Activated T-helper 1 cell treated with anti-CD3 and anti-CD28 coated beads, Interleukin-2, amount 50 U/mL, for 16 hours (primary cell): ENCODE measurements at places on chromosomes 6 and 20.

DNA sequence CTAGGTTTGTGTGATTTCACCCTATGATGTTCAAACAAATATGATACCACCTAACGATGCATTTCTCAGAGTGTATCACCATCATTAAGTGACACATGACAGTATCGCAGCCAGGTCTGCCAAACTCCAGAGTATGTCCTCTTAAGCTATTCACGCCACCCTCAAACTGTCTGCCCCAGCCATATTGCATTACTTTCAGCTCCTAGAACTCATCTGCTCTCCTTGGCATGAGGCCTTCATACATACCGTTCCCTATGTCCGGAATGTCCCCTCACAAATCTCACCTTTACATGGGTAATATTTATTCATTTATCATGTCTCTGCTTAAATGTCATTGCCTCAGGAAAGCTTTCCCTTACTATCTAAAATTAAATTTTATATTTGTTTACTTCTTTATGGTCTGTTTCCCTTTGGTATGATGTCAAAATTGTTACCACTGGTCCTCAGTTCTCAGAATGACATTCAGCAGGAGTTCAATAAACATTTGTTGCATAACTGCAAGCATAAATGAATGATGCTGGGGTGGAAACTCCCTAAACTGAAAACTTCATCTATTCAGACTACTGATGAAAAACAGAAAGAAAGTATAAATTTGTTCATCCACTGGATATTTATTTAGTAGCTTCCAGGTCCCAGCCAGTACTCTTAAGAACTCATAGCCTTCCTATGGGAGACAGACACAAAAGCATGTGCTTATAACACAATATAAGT is 3.2 kb downstream of the SESN1 start:
- no peak for DNase-seq

- DNase-seq = no peak
Measured at GRCh38 chr20:19996222-19996621, 20.9 kb upstream of the NAA20 start.

DNA sequence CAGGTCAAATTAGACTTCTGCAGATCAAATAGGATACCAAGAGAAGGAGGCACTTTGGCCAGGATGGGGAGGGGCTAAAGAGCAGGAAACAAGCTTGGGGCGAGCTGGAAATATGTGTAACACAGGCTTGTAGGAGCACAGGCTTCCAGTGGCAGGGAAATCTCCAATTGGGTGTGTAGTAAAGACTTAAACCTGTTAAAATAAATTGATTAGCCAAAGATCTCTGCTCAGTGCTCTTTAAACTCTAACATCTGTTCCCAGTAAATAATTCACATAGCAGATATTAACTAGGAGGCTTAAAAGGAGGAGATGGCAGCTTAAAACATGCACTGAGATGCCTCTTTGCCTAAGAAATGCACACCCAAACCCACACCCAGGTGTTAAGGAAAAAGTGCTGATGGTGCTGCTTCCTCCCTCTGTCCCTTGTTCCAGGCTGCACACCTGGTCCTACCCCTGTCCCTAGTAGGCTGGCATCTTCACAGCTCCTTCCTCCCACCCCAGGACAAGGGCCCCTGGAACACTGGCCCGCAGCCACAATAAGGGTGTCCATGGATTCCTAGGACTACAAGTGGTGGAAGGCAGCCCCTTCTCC is 93.5 kb upstream of the MLN start:
- DNase-seq = no peak

- no peak for DNase-seq
Measured at GRCh38 chr20:62860391-62860923, 1.2 kb downstream of the TCFL5 start.

GRCh38 chr6:104573350-104573749 is 286.4 kb downstream of the HACE1 start:
- DNase-seq = no peak

DNA sequence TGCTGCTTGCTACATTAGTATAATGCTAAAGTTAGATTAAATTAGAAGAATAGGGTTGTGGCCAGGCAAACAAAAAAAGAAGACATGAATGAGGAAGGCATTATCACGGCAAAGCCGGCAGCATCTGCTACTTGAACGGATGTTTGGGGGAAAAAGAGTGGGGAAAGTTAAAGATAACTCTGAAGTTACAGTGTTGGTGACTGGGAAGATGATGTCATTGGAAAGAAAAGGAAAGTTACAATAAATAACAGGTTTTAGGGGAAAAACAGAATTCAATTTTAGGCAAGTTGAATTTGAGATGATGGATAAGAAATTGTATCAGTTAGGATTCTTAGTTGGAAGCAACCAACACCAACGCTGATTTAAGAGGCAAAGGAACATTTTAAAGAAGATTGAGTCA is 74.2 kb upstream of the NRN1 start:
- no peak for DNase-seq

- DNase-seq = no peak
Measured at GRCh38 chr6:127115084-127115655, 3.3 kb upstream of the RSPO3 start.

DNA sequence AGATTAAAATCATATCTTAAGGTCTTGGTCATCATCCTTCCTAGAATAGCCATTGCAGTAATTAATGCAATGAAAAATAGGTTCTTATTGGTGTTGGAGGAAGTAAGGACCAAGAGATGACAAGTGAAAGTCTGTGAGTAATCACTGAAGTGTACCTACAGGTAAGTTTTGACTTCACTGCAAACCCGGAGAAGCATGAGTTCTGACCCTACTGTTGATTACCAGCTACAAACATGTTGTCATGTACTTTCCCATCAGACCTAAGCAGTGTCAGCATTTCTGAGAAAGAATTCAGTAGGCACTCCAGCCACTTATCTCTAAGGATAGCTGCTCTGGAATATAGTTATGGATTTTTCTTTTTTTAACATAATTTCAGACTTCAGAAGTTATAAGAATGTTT is 280.9 kb downstream of the ZFAND3 start:
- DNase-seq = no peak

GRCh38 chr6:88662163-88662580 is 301.2 kb downstream of the RNGTT start:
- DNase-seq = no peak

DNA sequence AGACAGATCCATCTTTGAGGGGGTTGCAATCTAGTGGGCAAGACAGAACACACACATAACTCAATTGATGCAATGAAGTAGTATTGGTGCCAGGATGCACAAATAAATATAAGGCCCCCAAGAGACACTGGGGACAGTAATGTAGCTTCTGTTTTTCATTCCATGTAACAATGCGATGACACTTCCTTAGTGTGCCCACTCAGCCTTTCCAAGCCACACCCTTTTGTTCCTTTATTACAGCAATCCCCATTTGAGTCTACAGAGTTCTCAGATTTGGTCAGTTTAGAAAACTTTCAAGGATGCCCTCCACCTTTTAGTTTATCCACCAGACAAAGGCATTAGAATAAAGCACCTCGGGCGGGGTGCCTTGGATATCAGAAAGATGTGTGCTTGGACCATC is 15.5 kb downstream of the TGM3 start:
- DNase-seq = no peak

GRCh38 chr20:64119301-64119680 is 11.9 kb upstream of the NPBWR2 start:
- no peak for DNase-seq

- no peak for DNase-seq
Measured at GRCh38 chr20:49054056-49054643, 8.0 kb downstream of the CSE1L start.

DNA sequence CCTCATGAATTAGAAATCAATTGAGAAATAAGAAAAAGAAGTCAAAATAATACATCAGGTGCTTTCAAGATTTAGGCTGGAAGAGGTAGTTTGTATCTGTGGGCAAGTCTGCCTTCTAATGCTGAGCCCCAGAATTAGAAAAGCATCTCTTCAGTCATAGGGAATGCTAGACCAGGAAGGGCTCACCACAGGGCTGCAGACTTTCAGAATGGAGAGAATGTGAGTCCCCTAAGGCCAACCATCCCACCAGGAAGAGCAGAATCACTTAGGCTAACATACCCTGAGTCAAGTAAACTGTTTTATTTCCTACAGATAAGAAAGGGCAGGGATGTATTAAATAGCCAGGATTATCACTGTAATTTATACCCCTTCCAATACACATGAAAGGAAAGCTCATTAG is 510.2 kb downstream of the RNF144B start:
- DNase-seq = no peak

DNA sequence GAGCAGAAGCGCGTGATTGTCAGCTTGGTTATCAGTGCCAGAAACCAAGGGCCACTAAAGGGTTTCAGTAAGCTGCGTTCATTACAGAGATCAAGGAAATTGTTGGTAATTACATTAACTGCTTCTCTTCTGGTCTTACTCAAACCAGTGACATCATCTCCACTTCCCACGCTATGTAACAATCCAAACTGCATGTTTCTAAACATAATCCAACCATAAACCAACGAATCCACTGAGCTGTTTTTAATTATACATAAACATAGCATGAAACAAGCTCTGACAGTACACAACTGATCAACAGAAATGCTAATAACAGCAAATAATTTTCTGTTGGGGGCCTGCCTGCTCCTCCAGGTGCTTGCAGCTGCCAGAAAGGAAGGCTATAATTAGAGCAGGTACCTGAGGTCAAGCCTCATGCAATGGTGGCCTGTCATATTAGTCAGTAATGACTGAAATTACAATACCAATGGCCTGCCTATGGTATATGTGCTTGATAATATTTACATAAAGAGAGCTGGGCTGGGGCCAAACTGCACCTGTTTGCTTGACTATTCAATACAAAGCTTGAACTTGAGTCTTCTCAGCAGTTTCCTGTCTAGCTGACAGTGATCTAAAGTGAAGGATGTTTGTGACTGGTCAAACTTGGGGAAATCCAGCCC is 40.1 kb downstream of the ILRUN start:
- no peak for DNase-seq

DNA sequence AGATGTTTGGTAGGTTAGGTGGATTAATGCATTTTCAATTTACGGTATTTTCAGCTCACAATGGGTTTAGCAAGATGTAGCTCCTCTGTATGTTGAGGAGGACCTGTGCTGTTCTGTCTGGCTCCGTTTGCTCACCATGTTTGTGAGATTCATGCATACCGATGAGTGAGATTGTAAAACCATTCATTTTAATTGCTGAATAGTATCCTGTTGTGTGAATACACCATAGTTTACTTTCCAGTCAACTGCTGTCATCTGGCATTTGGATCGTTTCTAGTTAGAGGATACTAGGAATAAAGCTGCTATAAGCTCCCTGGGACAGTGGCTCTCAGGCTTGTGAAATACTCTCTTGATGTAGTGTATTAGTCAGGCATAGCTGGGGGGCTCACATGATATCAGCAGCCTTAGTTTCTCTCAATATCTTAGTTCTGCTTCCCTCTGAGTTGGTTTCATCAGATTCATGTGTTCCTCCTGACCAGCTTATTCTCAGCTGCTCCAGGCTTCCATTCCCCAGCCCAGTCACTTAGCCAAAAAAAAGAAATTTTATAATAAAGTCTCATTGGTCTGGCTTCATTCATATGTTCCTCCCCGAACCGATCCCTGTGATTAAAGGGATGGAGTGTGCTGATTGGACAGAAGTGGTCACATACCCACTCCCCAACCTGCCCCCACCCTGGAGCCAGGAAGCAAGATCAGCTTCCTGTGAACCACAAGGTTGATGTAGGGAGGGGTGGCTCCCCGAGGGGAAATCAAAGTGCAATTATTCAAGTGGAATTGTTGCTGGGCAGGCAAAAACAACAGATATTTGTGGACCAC is 10.9 kb upstream of the B4GALT5 start:
- no peak for DNase-seq

DNA sequence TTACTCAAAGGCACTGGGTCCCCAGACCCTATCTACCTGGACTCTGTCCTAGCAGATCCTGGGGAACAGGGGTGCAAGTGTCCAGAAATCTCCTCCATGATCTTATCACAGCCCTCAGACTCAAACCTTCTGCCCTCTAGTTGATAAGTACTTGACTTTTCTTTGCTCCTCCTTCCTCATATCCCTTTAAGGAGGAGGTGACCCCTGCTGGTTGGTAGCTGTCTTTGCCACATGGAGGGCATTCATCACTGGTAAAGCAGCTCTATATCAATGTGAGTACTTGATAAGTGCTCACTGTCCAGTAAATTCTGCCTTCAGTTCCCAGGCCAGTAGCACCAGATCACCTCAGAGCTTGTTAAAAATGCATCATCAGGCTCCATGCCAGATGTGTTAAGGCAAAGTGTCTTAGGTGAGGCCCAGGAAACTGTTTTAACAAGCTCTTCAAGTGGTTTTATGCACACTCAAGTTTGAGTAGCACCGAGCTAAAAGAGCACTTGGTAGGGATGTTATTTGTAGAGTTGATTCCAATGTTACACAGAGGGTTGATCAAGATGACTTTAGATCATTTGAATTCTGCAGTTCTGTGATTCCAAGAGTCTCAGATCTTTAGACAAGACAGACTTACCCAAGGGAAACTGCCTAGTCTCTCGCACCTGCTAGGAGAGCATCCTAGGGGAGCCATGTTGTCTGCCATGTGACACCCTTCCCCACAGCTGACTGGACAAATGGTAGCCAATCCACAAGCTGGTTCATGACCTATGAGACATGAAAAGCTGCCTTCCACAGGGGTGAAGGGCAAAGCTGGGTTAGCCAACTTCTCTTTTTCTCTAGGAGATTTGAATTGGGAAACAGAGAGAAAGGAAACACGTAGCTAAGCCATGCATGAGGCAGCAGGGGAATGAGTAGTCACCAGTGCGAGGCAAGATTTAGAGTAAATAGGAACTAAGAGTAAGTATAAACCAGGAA is 18.6 kb downstream of the TREML2 start:
- no peak for DNase-seq

- DNase-seq = no peak
Measured at GRCh38 chr20:37243937-37244571, 17.6 kb downstream of the GHRH start.

DNA sequence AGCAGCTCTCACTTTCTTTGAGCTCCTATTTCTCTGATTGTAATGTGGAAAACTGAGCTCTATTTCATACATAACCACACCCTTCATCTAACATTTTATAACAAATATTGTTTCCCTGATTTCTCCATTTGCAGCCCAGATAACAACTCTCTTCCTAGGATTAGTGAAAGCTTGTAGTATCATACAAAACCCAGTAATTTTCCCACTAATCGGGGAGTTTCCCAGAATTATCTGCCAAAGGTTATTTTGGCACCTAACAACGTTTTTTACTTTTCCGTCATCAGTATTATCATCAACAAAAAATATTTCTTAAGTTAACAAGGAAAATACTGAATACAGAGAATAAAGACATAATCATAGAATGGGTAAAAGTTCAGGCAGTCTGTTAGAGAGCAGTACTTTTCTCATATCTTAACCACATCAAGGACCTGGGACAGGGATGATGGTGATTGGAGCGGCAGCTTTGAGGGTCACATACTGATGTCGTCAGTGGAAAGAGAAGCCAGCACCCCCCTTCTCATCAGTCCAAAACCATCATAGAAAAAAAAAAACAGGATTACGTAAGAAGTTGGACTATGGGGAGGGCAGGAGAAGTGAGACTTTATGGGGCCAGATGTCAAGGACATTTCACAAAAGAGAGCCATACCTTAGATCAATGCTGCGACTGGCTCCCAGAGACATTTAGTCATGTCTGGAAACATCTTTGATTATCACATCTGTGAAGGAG is 166.1 kb upstream of the TNFAIP3 start:
- DNase-seq = no peak
